Hematopoietic multipotent progenitor cell treated with erythropoietin and hydrocortisone succinate and interleukin-3 and kit ligand, for 6 days (in vitro differentiated cells): ENCODE measurements at places on chromosomes 4 and X.
A peak's percentile ranks its signal among the peaks of the same experiment; 100 is the strongest.

GRCh38 chrX:98514032-98514431, 1630.3 kb downstream of the RPA4 start:
- DNase-seq, result no peak

GRCh38 chr4:34534916-34535315, 1709.4 kb downstream of the ARAP2 start:
- no peak for DNase-seq

- no peak for DNase-seq
Measured at GRCh38 chrX:17635231-17635630, 102.1 kb upstream of the SCML1 start.

DNA sequence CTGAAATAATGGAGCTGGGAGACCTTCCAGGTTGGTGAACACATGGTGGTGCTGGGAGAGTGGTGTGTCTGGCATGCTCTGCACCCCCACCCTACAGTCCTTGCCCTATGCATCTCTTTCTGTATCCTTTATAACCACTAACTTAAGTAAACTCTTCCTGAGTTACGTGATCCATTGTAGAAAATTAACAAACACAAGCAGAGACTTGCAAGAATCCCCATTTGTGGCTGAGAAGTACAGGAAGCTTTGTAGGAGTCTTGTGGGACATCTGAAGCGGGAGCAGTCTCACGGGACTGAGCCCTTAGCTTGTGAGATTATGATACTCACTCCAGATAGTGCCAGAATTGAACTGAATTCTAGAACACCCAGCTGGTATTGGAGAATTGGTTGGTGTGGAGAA, 14.3 kb upstream of the FAM13A start:
- no peak for DNase-seq

- no peak for DNase-seq
Measured at GRCh38 chr4:92237559-92237958, 66.2 kb upstream of the GRID2 start.

DNA sequence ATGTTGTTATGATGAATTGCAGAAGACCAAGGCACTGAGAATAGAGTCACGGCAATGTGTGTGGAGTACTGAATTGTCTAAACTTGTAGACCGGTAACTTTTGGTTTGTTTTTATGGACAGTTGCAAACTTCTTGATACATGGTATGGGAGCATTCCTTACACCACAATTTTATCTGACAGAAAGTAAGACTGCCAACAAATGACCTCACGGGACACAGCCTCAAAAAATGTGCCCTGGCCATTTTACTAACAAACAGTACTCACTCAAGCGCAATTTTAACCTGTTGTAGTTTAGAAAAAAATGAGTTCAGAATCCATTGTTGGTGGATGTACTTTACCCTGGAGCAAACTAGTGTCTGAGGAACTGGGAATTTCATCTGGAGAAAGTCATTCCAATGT, 321.2 kb downstream of the CAMK2D start:
- DNase-seq, result no peak

DNA sequence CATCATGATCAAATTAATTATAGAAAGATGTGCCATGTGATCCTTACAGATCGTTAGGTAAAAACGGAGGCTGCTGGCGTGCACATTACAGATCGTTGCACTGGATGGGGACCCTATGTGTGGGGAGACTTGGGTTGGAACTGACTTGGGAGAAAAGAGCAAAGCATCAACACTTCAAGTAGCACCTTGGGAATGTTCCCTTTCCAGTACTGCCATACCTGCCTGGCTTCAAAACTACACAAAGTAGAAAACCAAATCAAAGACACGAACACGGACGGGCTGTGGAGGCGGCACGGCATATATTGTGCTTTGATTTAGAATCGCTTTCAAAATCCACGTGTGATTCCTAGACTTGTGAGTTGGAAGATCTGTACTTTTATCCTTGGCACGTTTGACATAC, 898 bp downstream of the CMC4 start:
- DNase-seq, result no peak

GRCh38 chrX:106201502-106202178, 33.5 kb downstream of the PWWP3B start:
- no peak for DNase-seq

DNA sequence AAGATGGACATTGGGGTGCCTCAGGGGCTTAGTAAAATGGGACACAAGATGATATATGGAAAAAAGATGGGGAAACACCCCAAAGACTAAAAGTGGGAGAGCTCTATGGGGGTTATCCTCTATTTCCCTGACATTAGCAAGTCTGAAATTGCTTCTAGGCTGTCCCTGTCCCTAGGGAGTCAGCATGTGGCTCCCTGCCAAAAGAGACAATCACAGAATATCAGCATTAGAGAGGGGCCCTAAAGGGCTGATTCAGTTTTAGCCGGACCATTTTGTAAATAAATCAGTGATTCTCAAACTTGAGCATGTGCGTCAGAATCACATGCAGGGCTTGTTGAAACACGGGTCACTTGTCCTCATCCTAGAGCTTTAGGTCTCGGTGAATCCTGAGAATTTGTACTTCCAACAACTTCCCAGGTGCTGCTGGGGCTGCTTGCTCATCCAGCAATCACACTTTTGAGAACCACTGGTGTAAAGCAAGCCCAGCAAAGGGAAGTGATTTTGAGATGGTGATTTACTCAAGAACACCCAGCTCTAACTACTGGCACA, 165.3 kb upstream of the DGKK start:
- no peak for DNase-seq

DNA sequence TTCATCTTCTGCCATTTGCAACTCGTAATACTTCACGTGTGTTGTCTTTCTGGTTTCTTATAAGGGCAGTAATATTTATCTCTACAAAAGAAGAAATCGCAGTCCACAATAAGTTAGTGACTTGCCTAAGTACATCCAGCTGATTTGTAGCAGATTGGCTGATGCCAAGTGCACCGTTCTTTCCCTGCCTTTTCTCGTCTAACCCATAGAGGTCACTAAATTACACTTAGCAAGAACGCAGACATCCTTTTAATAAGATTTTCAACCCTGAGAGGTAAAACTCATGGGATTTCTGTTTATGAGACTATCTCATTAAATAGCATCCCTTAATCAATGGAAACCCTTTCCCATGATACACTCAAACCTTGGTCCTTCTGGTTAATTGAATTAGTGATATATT, 408.6 kb upstream of the ACTRT1 start:
- DNase-seq, result no peak

- DNase-seq, result no peak
Measured at GRCh38 chrX:120774606-120775005, 101.1 kb downstream of the CT47B1 start.

DNA sequence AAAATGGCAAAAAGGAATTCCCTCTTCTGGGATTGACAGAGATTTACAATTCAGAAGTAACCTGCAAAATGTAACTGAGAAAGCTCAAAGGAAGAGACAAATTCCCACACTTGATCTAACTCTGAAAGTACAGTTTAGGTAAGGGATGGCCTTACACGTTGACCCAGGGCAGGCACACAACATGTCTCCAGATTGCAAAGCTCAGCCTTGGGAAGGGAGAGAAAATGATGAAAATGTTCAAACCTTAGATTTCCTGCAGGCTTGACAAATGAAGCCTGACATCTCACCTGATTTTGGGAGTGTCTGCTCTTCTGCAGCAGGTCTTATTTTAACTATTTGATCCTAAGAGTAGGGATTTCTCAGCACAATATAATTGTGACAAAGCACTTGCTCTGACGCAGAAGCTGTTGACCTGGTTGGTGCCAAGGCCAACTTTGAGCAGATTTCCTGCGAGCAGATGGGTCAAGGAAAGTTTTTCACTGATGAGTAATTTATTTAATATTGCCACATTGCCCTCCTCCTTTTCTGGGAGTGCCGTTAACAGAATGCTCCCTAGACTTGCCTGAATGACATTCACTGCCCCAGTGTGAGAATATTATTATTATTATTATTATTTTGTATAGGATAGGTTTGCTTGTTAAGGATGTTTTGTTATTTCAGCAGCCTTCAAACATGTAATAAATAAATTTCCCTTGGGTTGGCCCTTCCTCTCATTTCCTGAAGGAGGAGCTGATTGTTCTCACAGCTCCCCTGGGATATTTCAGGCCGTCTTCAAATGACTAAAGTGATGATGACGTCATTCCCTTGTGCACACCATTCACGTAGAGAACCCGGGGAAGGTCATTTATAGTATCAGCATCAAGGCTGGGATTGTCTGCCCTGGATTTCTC, 157.1 kb downstream of the VEGFC start:
- no peak for DNase-seq

DNA sequence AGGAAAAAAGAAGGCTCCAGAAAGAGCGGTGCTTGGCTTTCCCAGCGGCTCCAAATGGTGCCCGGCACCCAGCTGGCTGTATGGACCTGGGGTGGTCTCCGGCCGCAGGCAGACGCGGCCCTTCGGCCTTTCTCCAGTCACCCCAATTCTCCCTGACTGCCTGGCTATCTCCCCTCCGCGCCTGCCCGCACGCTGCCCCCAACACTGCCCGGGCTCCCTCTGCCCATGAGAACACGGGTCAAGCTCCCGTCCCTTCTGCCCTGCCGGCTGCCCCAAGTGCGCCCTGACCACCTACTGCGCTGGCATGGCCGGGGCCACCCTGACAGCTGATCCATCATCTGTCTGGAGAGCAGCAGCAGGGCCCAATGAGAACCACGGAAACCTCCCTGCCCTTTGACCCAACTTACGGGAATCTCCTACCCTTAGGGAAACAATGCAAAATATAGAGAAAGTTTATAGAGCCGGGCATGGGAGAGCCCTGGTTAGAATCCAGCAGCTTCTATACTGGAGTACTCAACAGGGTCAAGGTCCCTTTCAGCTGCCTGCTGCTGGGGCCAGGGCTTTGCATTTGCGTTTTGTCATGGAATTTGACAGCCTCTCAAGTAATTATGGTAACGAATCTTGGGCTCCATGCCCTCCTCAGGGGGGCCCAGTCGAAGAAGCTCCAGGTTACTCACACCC, 1.2 kb upstream of the FAM3A start:
- no peak for DNase-seq

GRCh38 chr4:44157611-44158277, 290.9 kb downstream of the KCTD8 start:
- DNase-seq, result no peak

DNA sequence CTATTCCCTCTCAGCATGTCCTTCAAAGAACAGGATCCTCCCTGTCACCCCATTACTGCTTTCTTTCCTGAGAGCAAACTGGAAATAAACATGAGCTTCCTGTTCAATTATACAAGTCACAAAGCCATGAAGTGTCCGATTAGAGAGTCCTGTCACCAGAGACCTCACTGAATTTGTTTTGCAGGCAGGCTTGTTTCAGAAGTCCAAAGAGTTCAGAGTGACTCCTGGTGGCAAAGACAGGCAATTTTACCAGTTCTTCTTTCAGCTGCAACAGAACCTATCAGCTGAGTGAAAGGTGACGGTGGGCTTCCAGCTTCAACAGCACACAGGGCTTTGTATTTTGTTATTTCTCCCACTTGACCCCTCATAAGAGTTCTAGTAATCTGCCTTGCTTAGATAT, 6.4 kb downstream of the ELK1 start:
- peak; percentile 63 for DNase-seq

GRCh38 chr4:64581422-64581821, 172.2 kb upstream of the TECRL start:
- no peak for DNase-seq

GRCh38 chrX:120486786-120487185, 17.7 kb upstream of the LAMP2 start:
- no peak for DNase-seq

- DNase-seq, result no peak
Measured at GRCh38 chr4:152010710-152011079, 249.9 kb upstream of the GATB start.

DNA sequence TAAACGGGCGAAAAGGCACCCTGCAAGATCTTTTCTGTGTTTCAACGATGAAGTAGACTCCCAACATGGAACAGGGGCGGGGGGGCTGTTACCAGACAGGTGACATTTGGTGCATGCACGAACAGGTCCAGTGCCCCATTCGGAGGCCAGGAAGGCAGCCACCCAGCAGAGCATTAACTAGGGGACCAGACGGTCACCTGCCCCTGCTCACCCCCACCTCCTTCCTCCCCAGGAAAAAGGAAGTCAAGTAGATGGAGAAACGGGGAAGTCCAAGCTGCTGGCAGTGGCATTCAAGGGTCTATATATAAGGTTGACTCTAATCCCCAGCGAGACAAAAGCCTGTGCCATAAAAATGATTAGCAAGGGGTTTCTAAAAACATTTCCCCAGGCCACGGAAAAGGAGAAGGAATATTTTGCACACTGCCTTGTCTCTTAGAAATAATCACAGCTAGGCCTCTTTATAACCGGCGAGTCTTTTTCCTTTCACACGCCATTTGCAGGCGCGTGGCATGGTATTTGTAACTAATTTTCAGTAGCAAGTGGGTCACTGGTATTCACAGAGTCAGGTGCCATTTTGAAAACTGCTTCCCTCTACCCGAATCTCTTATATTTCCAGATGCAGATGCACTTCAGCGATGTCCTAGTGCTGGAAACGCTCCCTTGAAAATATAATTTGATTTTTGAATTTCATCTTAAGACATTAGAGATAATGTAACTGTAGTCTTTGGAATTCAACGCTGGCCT, 1.2 kb upstream of the TMSB4X start:
- peak; percentile 30 for DNase-seq

DNA sequence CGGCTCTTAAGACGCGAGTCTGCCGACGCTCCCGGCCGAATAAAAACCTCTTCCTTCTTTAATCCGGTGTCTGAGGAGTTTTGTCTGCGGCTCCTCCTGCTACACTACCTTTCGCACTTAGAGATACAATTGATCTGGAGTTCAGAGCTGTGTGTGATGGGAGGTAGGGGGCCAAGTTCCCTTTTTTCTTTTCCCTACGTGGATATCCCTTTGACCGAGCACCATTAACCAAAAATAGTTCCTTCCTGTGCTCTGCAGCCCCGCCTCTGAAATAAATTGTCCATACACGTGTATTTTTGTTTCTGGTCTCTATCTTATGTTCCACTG, 555 bp upstream of the PGM2 start:
- DNase-seq, result peak; percentile 60

- peak; percentile 17 for DNase-seq
Measured at GRCh38 chr4:128394778-128395177, 107.2 kb upstream of the PGRMC2 start.
